Stimulated activated CD4-positive, alpha-beta T cell treated with anti-CD3 and anti-CD28 coated beads, Interleukin-1b, Interleukin-23, amount 100 ng/mL, for 24 hours (primary cell): ENCODE measurements at places on chromosomes 3 and 15.
A peak's percentile ranks its signal among the peaks of the same experiment; 100 is the strongest.

DNA sequence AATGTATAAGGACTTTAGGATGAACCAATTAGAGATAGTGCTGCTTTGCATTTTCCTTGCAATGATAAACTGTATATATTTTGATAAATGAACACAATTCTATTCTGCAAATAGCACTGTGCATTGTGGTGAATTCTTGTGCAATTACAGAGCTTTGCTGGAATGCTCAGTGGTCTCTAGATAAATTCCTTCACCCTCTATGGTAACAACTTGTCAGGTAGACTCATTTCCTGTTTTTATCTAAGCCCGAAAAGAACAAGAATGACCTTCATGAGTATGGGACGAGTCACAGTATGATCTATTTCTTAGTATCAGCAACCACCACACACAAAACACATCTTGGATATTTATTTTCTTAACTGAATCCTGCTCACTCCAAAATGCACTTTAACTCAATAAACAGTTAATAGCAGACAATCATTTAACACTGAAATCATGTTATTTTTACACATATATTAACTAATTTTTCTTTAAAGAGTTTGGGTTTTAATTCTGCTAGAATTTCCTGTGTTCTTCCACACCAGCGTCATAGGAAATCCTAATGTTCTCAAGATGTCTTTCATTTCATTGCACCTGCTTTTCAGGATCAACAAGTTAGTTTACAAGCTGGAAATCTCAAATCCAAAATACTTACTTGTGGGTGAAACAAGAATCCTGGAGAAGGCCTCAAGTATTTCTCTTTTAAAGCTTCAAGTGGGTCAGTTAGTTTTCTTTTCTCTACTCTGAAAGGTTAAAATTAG lies 551.2 kb downstream of the MECOM start:
- no peak for DNase-seq

DNA sequence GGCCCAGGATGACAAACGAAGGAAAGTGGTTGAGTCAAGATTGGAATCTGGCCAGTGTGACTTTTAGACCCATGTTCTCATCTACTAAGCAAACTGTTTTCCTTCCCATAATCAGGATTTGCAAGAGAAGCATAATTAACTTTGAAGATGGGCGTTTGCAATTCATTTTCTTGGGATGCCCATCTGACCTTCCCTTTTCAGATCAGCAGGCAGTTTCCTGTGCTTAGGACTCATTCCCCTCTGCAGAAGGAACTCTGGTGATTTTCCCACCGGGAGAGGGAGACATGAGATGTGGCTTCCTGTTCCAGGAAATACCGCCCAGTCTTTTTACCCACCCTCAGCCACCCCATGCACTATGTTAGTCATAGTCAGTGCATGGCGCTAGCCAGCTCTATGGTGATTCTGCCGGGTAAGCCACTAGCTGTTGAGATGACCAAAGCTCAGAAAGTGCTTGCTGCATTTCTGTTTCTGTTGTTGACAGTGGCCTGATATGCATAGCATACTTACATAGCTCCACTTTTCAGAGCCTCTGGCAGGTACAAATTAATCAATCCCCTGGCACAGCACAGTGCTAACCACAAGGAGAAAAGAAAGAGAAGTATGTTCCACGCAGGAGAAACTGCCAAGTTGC lies 129.4 kb downstream of the VGLL4 start:
- DNase-seq = no peak

DNA sequence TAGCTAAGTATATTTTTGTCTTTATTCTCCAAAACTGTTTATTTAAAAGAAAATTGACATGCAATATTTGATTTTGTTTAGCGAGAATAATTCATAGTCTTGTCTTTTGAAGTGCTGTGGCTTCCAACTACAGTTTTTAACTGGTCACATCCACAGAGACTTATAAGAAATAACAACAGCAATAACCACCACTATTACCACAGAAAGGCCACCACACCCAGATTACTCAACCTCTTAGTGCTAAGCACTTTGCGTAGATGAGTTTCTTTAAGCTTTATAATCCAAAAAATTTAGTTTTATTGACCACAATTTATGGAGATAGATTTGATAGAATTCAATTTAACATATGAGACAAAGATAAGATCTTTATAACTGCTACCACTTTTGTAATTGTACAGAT lies 468.4 kb upstream of the UBE2E2 start:
- DNase-seq = no peak

- DNase-seq = no peak
Measured at GRCh38 chr15:81411969-81412633, 38.1 kb upstream of the TMC3 start.

- no peak for DNase-seq
Measured at GRCh38 chr3:95894820-95895219, 919.6 kb upstream of the EPHA6 start.

DNA sequence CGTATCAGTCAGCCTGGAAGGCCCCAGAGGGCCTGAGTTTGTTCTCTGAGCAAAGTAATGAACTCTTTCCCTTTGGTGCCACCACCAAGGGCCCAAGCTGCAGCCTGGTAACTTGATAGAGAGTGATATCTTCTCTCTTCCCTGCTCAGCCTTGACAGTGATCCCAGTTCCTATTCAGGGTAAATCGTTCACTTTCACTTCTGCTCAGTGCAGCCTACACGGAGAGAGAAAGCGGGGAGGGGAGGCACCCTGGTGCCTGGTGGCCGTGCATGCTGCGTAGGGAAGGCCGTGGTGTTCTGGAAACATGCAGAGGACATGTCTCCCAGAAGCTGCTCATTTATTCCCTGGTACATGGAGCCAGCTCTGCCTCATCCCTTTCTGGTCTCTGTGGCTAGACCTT lies 54.9 kb downstream of the KIF9 start:
- no peak for DNase-seq

GRCh38 chr3:29796808-29797207 lies 515.9 kb downstream of the RBMS3 start:
- no peak for DNase-seq

- DNase-seq = no peak
Measured at GRCh38 chr15:90697175-90697574, 20.0 kb upstream of the BLM start.

GRCh38 chr3:13414040-13414729 lies 5.9 kb downstream of the NUP210 start:
- peak; percentile 26 for DNase-seq

DNA sequence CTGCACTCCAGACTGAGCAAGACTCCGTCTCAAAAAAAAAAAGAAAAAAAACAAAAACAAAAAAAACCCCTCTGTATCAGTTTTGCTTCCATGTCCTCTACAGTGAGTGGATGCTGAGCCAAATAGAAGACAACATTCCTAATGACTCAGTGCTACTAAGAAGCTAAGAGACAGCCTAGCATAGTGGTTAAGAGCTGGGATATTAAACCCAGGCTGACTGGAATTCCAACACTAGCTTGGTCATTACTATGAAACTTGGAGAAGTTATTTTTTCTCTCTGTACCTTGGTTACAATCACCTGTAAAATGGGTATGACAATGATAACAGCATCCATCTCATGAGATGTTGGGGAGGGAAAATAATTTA lies 60.9 kb upstream of the PYGO1 start:
- DNase-seq = no peak

GRCh38 chr15:39792844-39793335 lies 10.2 kb upstream of the FSIP1 start:
- DNase-seq = no peak

GRCh38 chr3:46948830-46949671 lies 27.5 kb downstream of the CCDC12 start:
- no peak for DNase-seq

GRCh38 chr3:155663467-155664212 lies 81.2 kb downstream of the PLCH1 start:
- no peak for DNase-seq

GRCh38 chr3:88960019-88960418 lies 147.4 kb upstream of the EPHA3 start:
- no peak for DNase-seq

- no peak for DNase-seq
Measured at GRCh38 chr3:138916824-138917223, 30.1 kb downstream of the FOXL2 start.

DNA sequence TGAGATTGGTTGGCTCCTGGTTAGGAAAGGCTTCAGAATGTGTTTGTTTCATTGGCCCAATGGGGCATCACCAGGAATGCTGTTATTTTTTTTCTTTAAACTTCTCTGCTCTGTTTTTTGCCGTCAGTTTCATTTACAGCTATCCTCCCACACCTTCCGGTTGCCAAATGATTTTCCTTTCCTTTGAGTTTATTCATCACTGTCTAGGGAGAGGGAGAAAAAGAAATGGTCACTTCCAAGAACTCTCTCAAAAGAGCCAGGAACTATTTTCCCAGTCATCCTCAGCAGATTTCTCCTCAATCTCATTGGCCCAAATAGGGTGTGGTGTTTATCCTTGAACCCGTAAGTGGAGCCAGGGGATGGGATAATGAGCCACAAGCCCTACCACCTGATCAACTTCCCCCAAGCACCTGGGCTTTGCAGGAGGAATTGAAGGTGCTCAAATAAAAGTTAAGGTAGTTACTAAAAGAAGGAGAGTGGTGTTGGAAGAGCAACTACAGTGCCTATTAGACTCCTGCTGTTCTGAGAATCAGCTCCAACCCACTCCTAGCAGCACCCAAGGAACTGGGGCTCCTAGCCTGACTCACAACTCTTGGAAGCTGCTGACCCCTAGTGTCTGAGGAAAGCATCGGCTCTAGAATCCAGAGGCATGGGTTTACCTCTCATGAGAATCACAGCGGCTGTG lies 183.8 kb upstream of the IL12A start:
- DNase-seq = no peak

GRCh38 chr15:71826196-71826595 lies 15.8 kb downstream of the NR2E3 start:
- no peak for DNase-seq

GRCh38 chr15:48945386-48945785 lies 18.3 kb downstream of the SHC4 start:
- no peak for DNase-seq

DNA sequence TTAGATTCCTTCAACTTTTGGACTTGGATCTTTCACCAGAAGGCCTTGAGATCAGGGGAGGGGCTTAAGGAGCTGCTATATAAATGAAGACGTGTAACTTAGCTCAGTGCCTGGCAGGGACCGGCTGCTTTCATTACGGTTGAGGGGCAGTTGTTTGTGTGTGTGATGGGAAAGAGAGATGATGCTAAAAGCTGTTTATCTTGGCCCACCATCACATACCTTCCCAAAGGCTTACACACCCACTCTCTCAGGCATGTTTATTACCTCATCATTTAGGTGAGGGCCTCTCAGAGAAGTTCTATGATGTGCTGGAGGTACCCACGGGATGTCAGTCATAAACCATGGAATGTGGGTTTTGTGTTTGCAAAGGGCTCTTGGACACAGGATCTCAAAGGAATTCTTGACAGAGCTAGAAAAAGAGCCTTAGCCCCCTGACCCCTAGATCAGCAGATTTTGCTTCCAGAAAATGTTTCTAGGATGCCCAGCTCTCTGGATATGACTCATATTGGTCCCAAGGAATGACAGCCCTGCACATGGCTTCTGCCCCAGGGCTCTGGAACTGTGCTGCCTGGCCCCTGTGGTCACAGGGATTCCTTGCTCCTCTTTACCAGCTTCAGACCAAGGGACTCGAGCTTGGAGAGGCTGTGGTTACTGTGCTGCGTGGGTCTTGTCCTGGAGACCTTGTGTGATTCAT lies 15.9 kb upstream of the SMAD3 start:
- DNase-seq = no peak

DNA sequence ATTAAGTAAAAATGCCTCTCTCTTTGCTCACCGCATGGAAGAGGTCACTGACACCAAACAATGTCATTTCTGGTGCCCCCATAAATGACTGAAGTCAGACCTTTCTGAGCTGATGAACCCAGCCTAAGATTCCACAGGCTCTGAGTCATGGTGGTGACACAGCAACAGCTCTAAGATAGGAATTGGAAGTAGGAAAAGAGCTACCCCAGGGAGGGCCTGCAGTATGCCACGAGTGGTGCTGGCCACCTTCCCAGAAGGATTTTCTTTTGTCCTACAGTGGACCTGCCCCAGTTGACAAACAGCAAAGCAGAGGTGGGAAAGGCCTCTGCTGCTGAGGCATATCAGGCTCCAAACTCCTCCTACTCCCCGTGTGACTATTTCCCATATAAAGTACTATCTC lies 208.1 kb downstream of the MINAR1 start:
- no peak for DNase-seq

DNA sequence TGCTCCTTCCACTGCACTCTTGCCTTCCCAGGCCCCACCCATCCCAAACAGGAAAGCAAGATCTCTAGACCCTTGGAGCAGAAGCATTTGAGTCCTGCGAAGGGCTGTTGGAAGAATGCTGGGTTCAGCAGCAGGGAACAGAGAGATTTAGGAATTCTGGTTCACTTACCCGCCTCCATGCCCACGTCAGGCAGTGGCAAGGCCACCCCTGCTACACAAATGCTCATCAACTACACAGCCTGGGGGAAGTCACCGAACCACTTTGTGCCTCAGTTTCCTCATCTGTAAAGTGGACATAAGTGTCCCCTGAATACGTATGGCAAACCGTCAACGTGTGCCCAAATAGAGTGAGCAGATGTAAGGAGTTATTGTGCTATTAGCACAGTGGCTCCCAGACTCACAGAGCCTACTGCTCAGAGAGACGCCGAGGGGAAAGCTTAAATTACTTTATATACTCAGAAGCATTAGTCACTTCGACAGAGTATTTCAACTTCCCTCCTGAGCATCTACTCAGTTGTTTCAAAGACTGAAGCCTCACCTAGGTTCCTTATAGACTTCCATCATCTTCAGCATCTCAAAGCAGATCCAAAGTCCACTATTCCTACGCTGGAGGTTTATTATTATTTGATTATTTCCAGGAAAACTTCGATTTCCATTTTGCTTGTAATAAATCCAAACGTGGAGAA lies 905 bp downstream of the HOMER2 start:
- no peak for DNase-seq

- no peak for DNase-seq
Measured at GRCh38 chr3:85627932-85628331, 669.1 kb downstream of the CADM2 start.

GRCh38 chr3:184005941-184006507 lies 11.7 kb downstream of the ABCC5 start:
- DNase-seq = no peak

- no peak for DNase-seq
Measured at GRCh38 chr3:43786526-43787305, 96.0 kb downstream of the ABHD5 start.

DNA sequence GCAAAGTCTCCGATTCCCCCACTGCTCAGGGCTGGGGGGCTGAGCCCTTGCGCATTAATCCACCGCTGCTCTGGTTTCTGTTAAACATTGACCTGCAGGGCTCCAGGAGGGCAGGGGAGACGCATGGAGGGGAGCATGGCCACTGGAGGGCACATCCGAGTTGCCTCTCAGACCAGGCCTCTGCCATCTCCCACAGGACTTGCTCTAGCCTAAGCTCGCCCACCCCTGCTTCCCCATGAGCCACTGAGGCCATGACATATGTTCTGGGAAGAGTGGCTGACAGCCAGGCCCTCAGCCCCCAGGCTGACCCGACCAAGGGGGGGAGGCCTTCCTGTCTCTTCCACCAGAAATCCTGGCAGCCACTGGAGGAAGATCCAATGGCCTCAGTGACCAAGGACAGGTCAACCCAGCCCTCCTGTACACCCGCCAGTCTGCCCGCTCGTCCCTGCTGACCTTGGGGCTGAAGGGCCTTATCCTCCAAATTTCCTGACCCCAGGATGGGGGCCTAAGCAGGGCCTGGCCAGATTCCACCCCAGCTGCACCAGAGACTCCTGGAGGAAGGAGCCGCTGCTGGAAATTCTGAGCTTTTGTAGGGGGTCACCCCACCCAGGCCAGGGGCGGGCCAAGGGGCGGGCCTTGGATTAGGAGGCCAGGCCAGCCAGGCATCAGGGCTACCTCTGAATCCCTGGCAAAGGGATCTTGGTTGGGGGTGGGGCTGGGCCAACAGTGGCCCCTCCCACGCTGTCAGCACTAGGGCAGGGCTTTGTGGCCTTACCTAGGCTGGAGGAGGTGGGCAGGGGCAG lies at the start of gene HYAL1:
TSS of gene HYAL1 (minus strand) at position 562 of the 803 bp plus-strand sequence. CDS start 618 bp downstream, outside the sequence.
- no peak for DNase-seq
